ENCODE measurements at places on chromosomes 4 and X.

- DNase-seq: no peak
Observed at GRCh38 chr4:154231806-154232478, 259.7 kb downstream of the DCHS2 start.

DNA sequence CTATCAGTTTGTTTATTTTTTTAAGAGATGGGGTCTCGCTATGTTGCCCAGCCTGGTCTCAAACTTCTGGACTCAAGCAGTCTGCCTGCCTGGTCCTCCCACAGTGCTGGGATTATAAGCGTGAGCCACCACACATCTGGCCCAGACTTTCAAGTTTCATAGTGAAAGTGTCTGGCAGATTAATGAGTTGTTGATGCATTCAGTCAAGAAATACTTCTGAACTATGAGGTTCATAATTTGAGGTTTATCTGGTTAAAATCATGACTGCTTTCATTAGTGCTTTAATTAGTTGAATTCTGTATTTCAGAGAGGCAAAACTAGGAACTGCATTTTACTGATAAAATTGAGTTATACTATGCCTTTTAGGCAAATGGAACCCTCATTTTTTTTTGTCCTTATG is 638.6 kb downstream of the RPA4 start:
- DNase-seq: no peak

DNA sequence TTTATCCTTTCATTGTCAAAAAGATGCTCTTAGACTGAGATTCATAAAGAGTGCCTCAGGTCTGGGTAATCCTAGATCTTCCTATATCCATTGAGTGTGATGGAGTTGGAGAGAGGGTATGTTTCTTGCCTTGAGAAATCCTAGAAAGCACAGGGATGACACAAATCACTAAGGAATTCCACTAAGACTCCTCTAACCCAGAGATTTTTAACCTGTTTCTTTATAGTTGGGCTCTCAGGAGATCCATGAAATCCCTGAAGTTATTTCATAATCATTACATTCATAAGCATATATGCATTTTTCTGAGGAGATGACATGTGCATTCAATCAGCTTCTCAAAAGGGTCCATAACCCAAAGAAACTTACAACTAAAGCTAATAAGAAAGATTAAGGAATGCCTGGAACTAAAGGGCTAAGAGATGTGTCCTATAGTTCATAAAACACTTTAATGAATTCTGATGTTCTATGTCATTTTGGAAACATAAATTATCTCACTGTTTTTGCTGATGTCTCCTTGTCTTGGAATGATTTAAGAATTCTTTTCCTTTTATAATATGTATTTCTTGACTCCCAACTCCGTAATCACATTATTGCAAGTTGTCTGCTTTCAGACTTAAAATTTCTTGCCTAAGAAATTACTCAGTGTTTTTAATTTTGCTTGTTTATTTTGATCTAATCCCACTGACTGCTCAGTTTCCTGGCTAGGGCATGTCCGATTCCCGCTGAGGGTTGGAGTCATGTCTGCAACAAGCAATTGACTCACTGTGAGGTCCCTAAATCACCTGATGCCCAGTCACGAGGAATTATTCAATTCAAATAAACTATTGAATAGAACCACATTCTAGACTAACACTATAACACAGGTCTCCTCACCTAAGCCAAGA is 2.8 kb upstream of the AMTN start:
- no peak for DNase-seq

DNA sequence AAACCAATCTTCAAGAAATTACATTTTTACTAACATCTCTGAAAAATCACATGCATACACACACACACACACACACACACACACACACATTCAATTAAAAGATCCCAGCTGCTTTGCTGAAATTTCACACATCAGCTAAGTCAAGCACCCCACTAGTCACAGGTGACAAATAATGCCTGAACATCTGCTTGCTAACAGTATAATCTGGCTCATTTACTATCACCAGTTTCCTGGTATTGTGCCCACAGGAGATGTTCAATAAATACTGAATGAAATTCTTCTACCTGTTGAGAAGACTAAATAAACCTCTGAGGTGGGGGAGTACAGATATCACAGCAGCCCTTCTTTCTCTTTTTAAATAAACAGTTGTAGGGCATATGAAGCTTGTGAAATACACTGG is 994.0 kb downstream of the ARAP2 start:
- no peak for DNase-seq

DNA sequence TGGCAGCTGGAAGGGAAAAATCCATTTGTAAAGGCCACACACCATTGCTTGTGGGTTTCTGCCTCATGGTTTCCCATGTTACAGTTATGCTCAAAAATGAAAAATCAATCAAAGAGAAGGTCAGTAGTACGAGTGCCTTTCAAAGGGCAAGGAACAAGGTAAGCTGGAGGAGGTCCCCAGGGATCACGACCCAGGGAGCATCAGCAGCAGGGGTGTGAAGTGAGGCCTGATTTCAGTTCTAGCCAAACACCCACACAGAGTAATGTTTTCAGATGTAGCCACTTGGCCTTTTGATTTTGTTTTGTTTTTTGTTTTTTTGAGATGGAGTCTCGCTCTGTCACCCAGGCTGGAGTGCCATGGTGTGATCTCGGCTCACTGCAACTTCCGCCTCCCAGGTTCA is 69.4 kb upstream of the AFAP1 start:
- DNase-seq: no peak

All from stimulated activated CD8-positive, alpha-beta memory T cell treated with anti-CD3 and anti-CD28 coated beads, Interleukin-2, amount 100 ng/mL, for 1 hour (primary cell).